Stimulated activated CD4-positive, alpha-beta T cell treated with anti-CD3 and anti-CD28 coated beads, TNF-alpha, amount 100 ng/mL, for 24 hours (primary cell): ENCODE measurements at places on chromosomes 2 and 18.

- no peak for DNase-seq
These were observed 372.0 kb downstream of the ARHGAP15 start for GRCh38 chr2:143501106-143501676.

- DNase-seq, result no peak
These were observed 65.3 kb upstream of the OTOS start for GRCh38 chr2:240205772-240206171.

DNA sequence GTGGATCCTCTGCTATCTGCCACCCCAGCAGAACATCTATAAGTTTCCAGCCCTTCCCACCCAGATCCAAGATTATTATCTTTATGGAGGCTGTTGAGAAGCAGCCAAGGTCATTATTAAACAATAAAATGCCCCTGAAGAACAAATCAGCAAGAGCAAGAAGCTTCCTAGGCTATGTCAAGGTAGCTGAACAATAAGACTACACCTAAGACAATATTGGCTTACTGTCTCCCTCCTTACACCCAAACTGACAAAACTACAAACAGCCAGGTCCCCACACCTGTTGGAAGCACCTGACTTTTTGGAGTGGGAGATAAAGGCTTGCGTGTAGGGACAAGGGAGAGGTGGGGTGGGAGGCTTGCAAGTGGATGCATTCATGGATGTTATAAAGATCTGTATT, 128.5 kb downstream of the SPTBN1 start:
- DNase-seq, result no peak

- DNase-seq, result no peak
These were observed 56.9 kb upstream of the PELI1 start for GRCh38 chr2:64201151-64201550.

- no peak for DNase-seq
These were observed 48.2 kb upstream of the CCDC141 start for GRCh38 chr2:179098080-179098689.

- no peak for DNase-seq
These were observed 102.2 kb upstream of the CYP1B1 start for GRCh38 chr2:38178119-38178518.
